ENCODE measurements at places on chromosomes 16 and 17. TPM values are rescaled to one million over a fixed set of nuclear protein-coding genes. Genes with fewer than 3 reads are reported as not detected.

GRCh38 chr17:56897646-56898424 is 16.0 kb downstream of the TRIM25 start:
- H3K4me1 ChIP-seq = no peaks in the 10 kb centered on the region
- H3K27ac ChIP-seq = no peak overlapping the region
- peaks cover 29% of the 10 kb centered on the region for H3K36me3 ChIP-seq
- H3K27me3 ChIP-seq = no peaks in the 10 kb centered on the region

DNA sequence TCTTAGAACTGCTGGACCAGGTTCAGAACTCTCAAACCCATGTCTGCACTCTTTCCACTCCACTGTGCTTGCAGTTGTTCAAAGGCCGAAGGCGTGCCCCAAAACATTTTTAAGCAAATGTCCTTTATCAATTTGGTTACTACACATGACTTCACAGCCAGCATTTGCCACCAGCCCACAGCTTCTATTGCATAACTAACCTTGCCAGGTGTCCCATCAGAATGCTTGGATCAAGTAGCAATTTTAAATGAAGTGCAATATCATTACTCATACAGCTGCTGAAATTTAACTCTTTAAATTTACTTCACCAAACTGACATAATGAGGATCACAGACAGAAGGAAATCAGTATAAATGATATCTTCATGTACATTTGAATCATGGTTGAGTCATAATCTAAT is 29.8 kb upstream of the HS3ST3A1 start:
- no peaks in the 10 kb centered on the region for H3K36me3 ChIP-seq
- DNase-seq = no peak
- no peak overlapping the region for H3K27ac ChIP-seq
- no peaks in the 10 kb centered on the region for H3K4me1 ChIP-seq
- H3K27me3 ChIP-seq = no peaks in the 10 kb centered on the region
- no peak overlapping the region for H3K4me3 ChIP-seq

GRCh38 chr17:78226055-78226758 is 5.2 kb upstream of the TMEM235 start:
- H3K27me3 ChIP-seq = peaks cover 4% of the 10 kb centered on the region
- no peak for DNase-seq
- H3K27ac ChIP-seq = no peak overlapping the region
- peaks cover 7% of the 10 kb centered on the region for H3K4me1 ChIP-seq
- H3K36me3 ChIP-seq = no peaks in the 10 kb centered on the region
- no peak overlapping the region for H3K4me3 ChIP-seq

GRCh38 chr16:14302031-14302398 is 230.9 kb downstream of the MRTFB start:
- H3K27me3 ChIP-seq = no peaks in the 10 kb centered on the region
- H3K4me1 ChIP-seq = peaks cover 12% of the 10 kb centered on the region
- no peaks in the 10 kb centered on the region for H3K36me3 ChIP-seq
- H3K4me3 ChIP-seq = peak overlapping the region; percentile 29
- DNase-seq = peak; percentile 51

DNA sequence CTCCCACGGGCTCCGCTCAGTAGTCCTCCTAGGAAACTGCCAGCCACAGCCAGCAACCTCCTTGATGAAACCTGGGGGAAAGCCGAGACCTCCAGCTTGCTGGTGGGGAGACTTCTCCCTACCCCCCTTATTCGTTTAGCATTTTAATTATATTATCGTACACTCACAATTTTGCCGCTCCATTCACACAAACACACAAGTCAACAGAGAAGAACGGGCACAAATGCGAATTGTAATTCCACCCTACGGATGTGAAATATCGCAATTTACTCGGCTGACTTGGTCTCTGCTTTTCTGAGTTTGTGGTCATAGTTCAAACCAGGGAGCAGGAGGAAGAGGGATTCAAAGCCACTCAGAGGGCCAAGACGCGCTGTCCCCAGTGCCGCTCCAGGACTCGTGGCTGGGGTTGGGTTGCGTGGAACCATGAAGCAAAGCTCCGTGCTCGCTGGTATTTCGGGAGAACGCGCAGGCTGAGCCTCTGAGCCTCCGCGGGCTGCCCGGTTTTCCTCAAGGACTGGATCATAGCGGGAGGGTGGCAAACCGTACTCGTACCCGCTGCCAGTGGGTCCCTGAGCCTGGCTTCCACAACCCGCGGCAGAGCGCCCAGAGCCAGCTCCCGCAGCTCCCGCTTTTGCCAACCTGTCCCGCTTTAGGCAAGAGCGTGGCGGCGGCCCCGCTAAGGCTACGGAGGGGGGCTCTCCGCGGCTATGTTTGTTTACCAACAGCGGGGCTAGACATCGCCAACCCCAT is 2.0 kb downstream of the LHX1 start:
- DNase-seq = no peak
- no peak overlapping the region for H3K27ac ChIP-seq
- peaks cover 49% of the 10 kb centered on the region for H3K4me1 ChIP-seq
- H3K36me3 ChIP-seq = no peaks in the 10 kb centered on the region
- H3K27me3 ChIP-seq = peaks cover 81% of the 10 kb centered on the region
- no peak overlapping the region for H3K4me3 ChIP-seq

DNA sequence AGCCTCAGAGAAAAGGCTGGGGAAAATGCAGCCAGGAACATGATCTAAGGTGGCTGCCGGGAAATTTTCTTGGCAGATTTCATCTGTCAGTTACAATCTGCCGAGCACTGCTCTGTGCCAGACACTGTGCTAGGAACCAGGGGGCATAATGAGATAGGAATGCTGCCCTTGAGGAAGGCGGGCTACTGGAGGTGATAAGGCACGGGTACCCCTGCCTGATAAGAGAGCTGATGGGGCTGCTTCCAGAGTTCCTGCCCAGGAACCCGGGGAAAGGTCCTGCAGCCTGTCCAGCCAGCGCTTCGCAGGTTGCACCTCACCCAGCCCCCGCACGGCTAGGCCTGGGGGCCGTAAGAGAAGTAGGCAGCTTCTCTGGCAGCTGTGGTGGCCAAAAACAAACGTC is 3.1 kb downstream of the SCNN1G start:
- no peak for DNase-seq
- no peak overlapping the region for H3K27ac ChIP-seq
- H3K27me3 ChIP-seq = peaks cover 8% of the 10 kb centered on the region
- H3K4me1 ChIP-seq = peaks cover 13% of the 10 kb centered on the region
- H3K36me3 ChIP-seq = no peaks in the 10 kb centered on the region
- no peak overlapping the region for H3K4me3 ChIP-seq

Gene NLRC3
- 6.1 TPM for total RNA-seq

Gene PABPN1L
- total RNA-seq = not detected

Gene KRT37
- total RNA-seq = not detected

Gene ABCA5
- 24.2 TPM for total RNA-seq

Gene SMARCD2
- 82.4 TPM for total RNA-seq

Gene EDC4
- total RNA-seq = 51.6 TPM

Gene HBZ
- total RNA-seq = not detected

Gene TRIM72
- not detected for total RNA-seq

Data from upper lobe of left lung (tissue), 6 donors.